ENCODE measurements at places on chromosomes 12 and 14. TPM values are rescaled to one million over a fixed set of nuclear protein-coding genes. Genes with fewer than 3 reads are reported as not detected.

The RIMBP2 gene
- 92.0 TPM for total RNA-seq

The BEGAIN gene
- 23.5 TPM for total RNA-seq

The PRB3 gene
- not detected for total RNA-seq

The SERPINA10 gene
- total RNA-seq: not detected

The FOXM1 gene
- total RNA-seq: 3.4 TPM

The ACSM4 gene
- not detected for total RNA-seq

The WASHC3 gene
- total RNA-seq: 52.6 TPM

The NDUFA12 gene
- total RNA-seq: 65.4 TPM

The C12orf54 gene
- not detected for total RNA-seq

The REC8 gene
- total RNA-seq: 33.8 TPM

The SYNJ2BP gene
- total RNA-seq: 26.9 TPM

The RTN1 gene
- total RNA-seq: 797 TPM

The ZFHX2 gene
- 5.0 TPM for total RNA-seq

The ADGRD1 gene
- total RNA-seq: 4.1 TPM

The SERPINA4 gene
- total RNA-seq: not detected

The DIP2B gene
- 82.3 TPM for total RNA-seq

The RACGAP1 gene
- 28.5 TPM for total RNA-seq

The FERMT2 gene
- 98.3 TPM for total RNA-seq

The FGF6 gene
- not detected for total RNA-seq

The SLC5A8 gene
- 2.8 TPM for total RNA-seq

The PSMC6 gene
- 137 TPM for total RNA-seq

The CEBPE gene
- total RNA-seq: not detected

The PMCH gene
- not detected for total RNA-seq
